ENCODE measurements at places on chromosomes 13 and 19.

DNA sequence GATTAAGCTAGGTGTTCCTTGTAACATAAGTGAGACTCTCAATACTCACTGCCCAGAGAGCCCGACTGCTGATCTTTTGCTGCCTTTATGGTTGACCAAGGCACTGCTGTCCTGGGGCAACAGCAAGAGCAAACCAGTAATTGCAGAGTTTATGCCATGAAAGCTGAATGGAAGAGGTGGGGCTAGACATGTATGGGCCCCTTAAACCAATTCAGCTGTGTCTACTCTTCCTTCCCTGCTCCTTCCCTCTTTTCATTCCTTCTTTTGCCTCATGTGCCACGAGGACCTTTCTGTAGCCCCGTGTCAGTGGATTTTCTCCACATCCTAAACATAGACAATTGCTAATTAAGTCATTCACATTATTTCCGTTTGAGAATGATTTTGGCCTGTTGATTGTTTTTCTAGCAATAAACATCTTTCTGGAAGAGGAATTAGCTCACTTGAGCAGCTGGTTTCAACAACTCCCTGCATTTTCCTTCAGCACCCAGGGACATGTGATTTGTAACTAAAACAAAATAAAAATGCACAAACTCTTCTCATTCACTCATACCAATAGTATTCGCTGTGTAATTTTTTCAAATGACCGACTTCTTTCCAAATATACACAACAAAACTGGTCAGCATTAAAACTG, 40.5 kb downstream of the RAP2A start:
- no peak for DNase-seq

DNA sequence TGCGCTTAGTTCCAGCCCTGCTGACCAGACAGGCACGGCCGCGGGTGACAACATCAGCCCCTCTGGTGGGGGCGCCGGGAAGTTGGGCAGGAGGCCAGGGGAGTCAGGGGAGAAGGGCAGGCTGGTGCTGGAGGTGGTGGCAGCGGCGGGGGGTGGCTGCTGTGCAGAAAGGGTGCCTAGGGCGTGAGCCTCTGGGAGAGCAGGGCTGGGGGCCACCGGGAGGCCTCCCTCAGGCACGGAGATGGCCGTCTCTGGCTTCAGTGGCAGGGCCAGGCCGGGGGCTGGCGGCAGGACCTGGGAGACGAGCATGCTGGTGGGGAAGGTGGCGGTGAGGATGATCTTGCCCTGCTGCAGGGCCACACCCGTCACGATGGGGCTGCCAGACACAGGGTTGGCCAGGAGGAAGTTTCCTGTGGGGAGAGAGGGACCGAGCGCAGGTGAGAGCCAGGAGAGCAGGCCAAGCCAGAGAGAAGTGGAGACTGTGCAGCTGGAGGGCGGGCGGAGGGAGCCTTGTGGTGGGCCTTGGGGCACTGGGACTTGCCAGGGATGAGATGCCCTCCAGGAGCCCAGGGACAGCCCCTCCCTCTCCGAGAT, 3.3 kb downstream of the SIX5 start:
- no peak for DNase-seq

GRCh38 chr19:58569943-58570670, 3.0 kb downstream of the MZF1 start:
- no peak for DNase-seq

- no peak for DNase-seq
Observed at GRCh38 chr19:37763488-37763887, 15.9 kb downstream of the ZNF573 start.

DNA sequence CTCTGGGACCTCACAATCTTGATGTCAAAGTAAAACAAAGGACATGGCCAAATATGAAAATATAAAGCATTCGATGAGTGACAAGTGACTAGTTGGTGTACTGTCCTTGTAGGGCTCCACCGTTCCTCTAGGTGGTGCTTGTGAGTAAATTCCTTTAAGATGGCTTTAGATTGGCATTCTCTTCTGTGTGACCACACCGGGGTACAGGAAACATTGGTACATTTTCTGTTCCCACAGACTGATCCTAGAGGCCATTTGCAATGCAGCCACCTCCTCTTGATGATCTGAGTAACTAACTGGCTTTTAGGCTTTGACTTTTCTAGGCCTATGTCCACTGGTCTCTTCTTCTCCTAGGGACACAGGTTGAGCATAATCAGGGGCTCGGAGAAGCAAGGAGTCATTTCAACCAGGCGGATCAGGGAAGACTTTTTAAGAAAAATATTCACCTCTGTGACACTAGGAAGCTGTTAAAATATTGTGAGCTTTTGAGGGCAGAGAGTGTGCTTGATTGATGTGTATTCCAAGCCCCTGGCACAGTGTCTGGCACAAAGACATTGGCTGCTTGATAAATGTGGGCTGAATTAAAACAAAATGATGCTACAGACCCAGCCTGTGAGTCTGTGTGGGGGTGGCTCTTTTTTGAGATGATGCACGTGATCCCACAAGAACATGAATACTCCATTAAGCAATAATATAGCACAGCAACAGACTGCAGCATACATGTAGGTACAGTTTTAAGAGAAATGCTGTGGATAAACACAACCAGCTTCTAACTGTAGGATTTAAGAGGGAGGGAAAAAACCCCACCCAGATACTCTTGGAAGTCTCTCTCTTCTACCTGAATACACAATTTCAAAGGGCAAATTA, 21.0 kb downstream of the EPSTI1 start:
- peak; percentile 32 for DNase-seq

- no peak for DNase-seq
Observed at GRCh38 chr13:79112016-79112415, 294.0 kb downstream of the RBM26 start.
